ENCODE measurements at places on chromosomes 3 and 15.

DNA sequence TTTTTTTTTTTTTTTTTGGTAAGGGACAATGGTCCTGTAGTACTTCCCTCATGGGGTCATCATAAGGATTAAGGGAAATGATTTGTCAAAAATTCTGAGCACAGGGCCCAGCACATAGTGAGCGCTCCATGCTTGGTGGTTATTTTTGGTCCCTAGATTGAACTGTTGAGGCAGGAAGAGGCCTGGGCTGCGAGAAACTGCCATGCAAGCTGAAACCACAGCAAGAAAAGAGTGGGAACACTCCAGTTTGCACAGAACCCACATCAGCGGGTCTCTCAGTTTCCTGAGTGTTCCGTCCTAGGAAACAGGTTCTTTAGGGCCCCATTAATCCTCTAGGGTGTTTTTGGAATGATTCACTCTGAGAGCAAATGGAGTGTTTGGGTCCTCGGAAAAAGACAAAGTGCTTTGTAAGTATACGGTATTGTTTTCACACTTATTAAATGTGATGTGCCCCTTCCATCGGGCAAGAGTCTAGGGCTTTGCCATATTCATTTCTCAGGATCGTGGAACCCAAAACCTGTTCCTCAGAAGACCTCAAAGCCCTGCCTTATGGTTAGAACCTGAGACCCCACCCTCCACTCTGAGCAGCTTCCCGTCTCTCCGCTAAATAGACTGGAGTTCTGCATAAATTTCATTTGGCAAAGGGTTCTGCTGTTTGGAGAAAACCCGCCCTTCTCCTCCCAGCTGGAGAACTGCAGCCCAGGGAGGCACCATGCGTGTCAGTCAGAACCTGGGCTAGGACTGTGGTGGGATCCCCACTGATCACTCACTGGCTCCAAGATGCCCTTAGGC lies 60.4 kb downstream of the SPSB4 start:
- DNase-seq, result no peak

GRCh38 chr3:30873671-30874070 lies 20.8 kb downstream of the GADL1 start:
- DNase-seq, result no peak

GRCh38 chr3:126672741-126673140 lies 17.8 kb upstream of the TXNRD3 start:
- DNase-seq, result no peak

DNA sequence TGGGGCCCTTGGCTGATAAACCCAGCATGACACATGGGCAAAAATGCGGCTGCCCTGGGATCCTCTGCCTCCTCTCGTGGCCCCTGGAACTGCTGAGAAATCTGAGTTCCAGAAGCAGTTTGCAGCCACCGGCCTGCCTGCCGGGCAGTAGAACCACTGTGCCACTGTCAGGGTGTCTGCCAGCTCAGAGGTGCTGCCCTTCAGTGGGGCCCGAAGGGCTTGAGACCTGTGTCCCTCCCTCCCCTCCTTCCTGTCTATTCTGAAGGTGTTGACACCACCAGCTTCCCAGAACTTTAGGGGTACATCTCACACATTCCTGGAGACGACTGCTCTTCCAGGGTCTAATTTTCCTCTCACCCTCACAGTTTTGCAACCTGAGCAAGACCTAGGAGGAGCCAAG lies 88.2 kb upstream of the POMGNT2 start:
- no peak for DNase-seq
